ENCODE measurements at places on chromosomes 2 and 18.

DNA sequence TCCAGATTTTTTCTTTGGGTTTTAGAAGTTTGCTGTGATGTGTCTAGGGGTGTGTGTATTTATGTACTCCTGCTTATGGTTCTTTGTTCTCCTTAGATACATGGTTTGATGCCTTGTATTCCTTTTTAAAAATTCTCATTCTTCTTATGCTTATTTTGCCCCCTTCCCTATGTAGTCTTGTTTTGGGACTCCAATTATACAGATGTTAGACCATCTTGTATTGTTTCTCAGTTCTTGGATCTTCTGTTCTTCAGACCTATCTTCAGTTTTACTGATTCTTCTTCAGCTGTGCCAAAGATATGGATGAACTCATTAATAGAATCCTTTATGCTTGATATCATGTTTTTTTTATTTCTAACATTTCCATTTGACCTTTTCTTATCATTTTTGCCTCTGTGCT lies 14.2 kb upstream of the MSL3B start:
- no peak for DNase-seq

- no peak for DNase-seq
These were observed 1.6 kb downstream of the TXNL4A start for GRCh38 chr18:79986726-79987125.

- DNase-seq: no peak
These were observed 162.0 kb downstream of the SLC4A3 start for GRCh38 chr2:219789476-219789875.

GRCh38 chr2:8436585-8436984 lies 245.3 kb upstream of the ID2 start:
- DNase-seq: no peak

DNA sequence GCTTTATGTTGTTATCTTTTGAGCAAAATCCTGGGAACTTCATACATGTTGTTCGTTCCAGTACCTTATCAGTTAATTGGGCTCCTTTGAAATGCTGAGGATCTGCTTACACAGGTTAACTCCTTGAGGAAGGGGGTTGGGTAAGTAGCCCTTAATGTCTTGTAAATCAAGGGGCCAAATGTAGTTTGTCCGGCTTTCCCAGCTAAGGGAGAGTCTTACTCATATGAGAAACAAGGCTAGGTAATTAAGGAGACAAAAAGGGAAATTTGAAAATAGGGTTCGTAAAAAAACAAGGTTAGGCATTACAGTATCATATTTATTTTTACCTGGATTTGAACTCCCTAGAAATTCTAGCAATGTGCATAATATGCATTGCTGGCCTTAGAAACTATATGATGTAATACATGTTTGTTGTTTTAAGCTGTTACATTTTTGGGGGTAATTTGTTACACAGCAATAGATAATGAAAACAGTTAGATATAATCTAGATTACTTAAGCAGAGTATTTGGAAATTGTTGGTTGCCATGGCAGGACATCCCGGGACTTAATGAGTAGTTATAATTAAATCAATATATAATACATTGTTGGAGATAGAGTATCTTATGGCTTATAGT lies 30.9 kb upstream of the RNF149 start:
- no peak for DNase-seq

DNA sequence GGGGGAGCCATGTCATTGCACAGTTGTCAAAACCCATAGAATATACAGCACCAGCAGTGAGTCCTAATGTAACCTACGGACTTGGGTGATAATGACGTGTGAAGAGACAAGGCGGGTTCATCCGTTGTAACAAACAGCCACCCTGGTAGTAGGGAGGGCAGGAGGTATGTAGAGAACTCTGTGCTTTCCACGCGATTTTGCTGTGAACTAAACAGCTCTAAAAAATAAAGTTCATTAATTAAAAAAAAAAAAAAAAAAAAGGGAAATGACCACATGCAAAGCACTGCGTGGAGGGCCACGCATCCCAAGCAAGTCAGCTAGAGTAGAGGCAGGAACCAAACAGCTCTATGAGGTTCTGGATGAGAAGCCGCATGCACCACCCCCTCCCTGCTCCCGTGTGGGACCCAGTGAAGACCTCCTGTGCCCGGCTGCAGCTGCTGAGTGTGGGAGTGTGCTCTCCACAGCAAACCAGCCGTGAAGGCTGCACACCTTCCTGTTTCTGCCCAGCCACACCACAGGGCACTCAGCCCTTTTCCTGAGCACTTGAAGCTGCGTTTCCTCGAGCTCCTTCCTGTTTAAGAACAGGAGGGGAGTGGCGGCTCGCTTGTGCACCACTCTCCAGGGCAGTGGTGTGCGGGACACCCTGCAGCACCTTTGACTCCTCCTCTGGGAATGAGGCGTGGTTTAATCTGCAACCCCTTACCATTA lies 65.6 kb downstream of the ODC1 start:
- DNase-seq: no peak

GRCh38 chr18:78939105-78939504 lies 40.5 kb upstream of the SALL3 start:
- DNase-seq: peak; percentile 26

All from RWPE1 (cell line).